Activated T-helper 1 cell treated with anti-CD3 and anti-CD28 coated beads, Interleukin-12 subunit alpha, Interleukin-12 subunit beta, Interleukin-2, Interleukin-4 antibody, amounts not matched to agents 30 ng/mL and 10 ng/mL and 1 ng/mL, durations not matched to agents 14 hours and 24 hours and 36 hours (primary cell): ENCODE measurements at places on chromosomes 7 and 10. TPM values are rescaled to one million over a fixed set of nuclear protein-coding genes. Genes with fewer than 3 reads are reported as not detected.

GRCh38 chr7:12067156-12067831 lies 143.8 kb upstream of the TMEM106B start:
- peak; percentile 20 for DNase-seq
- H3K4me1 ChIP-seq, result no peaks in the 10 kb centered on the region

- H3K36me3 ChIP-seq, result no peaks in the 10 kb centered on the region
- H3K4me3 ChIP-seq, result no peak overlapping the region
- H3K27ac ChIP-seq, result no peak overlapping the region
- H3K27me3 ChIP-seq, result peaks cover 13% of the 10 kb centered on the region
Observed at GRCh38 chr7:151925446-151926335, 30.6 kb upstream of the GALNTL5 start.

GRCh38 chr10:70942725-70943124 lies 54.4 kb upstream of the PCBD1 start:
- peaks cover 4% of the 10 kb centered on the region for H3K27me3 ChIP-seq
- no peak overlapping the region for H3K27ac ChIP-seq
- H3K36me3 ChIP-seq, result no peaks in the 10 kb centered on the region
- no peak for DNase-seq
- no peaks in the 10 kb centered on the region for H3K4me1 ChIP-seq

DNA sequence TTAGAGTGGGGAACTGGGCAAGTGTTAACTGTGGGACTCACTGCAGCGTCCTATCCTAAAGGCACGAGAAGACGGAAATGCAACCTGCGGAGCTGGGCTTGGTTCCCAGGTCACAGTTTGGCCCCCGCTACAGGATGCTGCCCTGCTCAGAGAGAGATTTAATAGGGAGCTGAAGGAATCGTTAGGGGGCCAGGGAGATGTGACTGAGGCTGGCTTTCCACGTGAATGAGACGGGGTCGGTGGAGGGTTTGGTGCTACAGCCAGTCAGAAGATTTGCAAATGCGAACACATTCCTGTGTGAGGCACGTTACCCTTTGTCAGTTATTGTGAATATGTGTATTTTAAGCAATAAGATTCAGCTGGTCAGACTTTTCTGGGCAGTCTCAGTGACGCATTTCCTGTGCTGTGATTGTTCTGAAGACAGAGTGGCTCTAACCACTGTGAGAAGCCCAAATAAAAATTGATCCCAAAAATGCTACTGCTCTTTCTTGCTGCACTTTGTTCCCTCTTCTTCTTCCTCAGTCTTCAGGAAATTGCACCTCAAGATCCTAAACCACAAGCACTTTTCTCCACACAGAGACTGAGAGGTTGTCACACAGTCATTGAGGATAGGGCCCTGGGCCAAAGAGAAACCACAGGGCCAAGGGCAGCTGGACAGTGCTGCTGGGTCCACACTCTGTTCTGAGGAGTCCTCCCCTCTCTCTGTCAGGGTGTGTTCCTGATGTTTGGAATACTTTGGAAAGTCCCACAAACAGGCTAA lies 21.2 kb downstream of the CYP17A1 start:
- peak overlapping the region; percentile 15 for H3K27ac ChIP-seq
- H3K27me3 ChIP-seq, result no peaks in the 10 kb centered on the region
- no peak overlapping the region for H3K4me3 ChIP-seq
- H3K36me3 ChIP-seq, result peaks cover 26% of the 10 kb centered on the region

- no peak for DNase-seq
- H3K36me3 ChIP-seq, result no peaks in the 10 kb centered on the region
- H3K27ac ChIP-seq, result no peak overlapping the region
- H3K4me3 ChIP-seq, result no peak overlapping the region
- no peaks in the 10 kb centered on the region for H3K4me1 ChIP-seq
Observed at GRCh38 chr7:142887282-142888015, 1.9 kb upstream of the TRPV6 start.

- peaks cover 13% of the 10 kb centered on the region for H3K4me1 ChIP-seq
- peaks cover 29% of the 10 kb centered on the region for H3K27me3 ChIP-seq
- DNase-seq, result no peak
- H3K4me3 ChIP-seq, result peak overlapping the region; percentile 38
Observed at GRCh38 chr10:8026349-8027259, 27.9 kb upstream of the GATA3 start.

- peaks cover 8% of the 10 kb centered on the region for H3K27me3 ChIP-seq
- no peaks in the 10 kb centered on the region for H3K4me1 ChIP-seq
- no peak for DNase-seq
- H3K27ac ChIP-seq, result no peak overlapping the region
- H3K36me3 ChIP-seq, result no peaks in the 10 kb centered on the region
- H3K4me3 ChIP-seq, result no peak overlapping the region
Observed at GRCh38 chr7:44375926-44376342, 50.5 kb upstream of the CAMK2B start.

DNA sequence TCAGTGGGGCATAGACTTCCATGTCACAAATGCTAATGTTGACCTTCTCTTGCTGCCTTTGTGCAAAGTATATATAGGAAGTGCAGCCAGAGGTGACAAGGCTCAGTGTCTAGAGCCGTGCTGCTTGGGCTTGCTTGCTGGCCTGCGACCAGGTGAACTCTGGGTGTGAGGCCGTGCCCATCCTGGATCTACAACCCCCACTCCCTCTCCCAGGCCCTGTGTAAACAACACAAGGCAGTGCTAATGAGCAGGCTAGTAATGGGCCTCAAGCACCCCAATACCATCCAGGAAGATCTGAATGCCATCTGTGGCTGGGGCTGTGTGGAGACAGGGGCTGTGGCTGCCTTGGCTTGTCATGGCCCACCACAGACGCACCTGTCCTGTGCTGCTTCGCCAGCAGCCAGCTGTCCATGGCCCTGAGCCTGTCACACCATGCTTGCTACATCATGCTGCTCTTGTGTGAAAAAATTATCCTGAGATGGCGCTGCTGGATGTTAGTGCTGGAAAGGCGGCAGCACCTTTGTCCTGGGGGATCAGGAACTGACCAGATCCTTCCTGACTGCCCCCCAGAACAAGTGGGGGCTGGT lies 107.6 kb upstream of the ZNF92 start:
- no peak overlapping the region for H3K4me3 ChIP-seq
- H3K4me1 ChIP-seq, result peaks cover 5% of the 10 kb centered on the region
- DNase-seq, result no peak
- no peaks in the 10 kb centered on the region for H3K36me3 ChIP-seq

DNA sequence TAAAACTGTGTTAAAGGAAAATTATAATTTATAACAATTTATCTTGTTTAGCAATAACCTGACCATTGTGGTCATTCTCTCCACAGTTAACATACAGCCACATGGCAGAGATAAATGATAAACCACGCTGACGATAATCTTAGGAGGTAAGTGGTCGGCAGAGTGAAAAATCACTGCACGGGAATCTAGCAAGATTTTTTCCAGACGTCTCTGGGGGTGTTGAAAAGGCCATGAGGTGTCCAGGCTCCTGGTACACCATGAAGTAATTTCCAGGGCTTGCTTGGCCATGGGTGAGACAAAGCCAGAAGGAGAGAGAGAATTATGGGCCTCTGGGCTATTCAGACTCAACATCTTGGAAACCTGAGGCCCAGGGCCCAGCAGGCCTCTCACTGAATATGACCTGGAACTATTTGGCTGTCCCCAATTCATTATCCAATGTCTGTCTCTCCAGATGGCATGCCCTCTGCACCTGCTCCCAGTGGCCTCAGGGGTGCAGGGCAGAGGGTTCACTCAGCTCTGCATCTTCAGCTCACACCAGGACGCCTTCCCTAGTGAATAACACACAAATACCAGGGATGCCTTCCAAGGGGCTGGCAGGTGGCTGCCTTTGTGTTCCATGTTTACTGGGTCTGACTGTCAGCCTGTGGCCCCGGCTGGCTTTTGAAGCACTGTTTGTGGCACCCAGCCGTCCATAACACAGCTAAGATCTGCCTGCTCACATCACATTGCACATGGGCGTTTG lies 590.4 kb upstream of the PFKP start:
- no peak for DNase-seq
- H3K4me3 ChIP-seq, result no peak overlapping the region
- no peaks in the 10 kb centered on the region for H3K4me1 ChIP-seq
- no peaks in the 10 kb centered on the region for H3K27me3 ChIP-seq
- H3K27ac ChIP-seq, result no peak overlapping the region

DNA sequence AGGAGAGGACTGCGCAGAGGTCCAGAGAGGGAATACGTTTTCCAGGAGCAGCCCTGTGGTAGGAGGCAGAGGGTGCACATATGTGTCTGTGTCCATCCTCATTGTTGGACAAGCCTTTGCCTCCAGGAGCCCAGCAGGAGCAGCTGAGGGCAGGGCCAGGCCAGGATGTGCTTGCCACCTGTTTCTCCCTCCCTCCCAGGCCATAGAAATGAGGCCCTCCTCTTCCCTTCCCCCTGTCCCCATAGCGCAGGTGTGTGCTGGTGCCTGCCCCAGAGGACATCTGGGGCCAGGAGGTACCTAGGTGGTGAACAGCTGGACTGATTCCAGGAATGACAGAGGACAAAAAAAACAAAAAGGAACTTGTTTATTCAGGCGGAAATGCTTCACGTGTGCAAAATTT lies 10.5 kb upstream of the CXCL12 start:
- DNase-seq, result no peak
- no peak overlapping the region for H3K4me3 ChIP-seq
- H3K27ac ChIP-seq, result no peak overlapping the region

DNA sequence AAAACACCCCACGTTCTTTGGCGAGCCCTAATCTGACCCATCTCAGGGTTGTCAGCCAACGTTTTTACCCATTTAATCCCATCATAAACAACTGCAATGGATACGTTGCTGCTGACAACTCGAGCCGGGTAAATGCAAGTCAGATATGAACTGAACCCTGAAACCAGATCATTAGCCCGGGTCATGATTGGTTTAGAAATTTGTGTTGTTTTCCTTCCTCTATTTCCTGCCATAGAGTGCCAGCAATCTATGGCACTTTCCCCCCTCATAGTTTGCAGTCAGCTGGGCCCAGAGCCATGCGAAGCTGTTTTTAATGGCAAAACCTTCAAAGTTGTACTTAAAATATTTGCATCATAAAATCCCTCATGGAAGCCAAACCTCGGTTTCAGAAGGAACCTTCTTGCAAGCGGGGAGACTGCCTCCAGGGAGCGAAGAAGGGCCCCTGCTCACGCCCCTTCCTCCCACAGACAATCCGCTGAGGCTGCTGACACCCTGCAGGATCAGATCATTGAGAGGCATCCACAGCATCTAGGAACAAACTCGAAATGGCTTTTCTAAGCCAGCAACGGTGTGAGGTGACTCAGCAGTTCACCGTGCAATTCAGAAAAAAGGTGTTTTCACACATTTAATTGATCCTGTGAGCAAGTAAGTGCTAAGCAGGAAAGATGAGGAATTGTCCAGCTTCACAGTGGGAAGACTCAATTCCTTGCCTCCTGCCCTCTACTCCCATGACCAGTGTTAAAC lies 710.1 kb downstream of the PARD3 start:
- no peak for DNase-seq
- H3K4me3 ChIP-seq, result no peak overlapping the region
- H3K36me3 ChIP-seq, result no peaks in the 10 kb centered on the region
- H3K27me3 ChIP-seq, result no peaks in the 10 kb centered on the region
- H3K4me1 ChIP-seq, result no peaks in the 10 kb centered on the region
- H3K27ac ChIP-seq, result no peak overlapping the region

DNA sequence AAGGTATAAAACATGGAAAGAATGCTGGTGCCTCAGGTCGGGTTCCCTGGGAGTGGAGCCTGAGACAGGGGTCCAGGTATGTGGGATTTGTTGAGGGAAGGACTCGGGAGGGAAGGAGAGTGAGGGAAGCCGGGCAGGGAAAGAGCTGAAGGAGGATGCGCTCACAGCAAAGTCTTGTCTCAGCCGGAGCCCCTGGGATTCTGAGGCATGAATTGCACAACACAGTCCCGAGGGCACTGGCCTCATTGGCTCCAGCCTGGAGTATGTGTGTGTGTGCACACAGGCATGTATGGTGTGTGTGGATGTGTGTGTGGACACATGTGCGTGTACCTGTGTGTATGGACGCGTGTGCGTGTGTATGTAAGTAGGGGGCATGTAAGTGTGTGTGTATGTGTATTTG lies 87.4 kb downstream of the WDFY4 start:
- H3K36me3 ChIP-seq, result no peaks in the 10 kb centered on the region
- peaks cover 1% of the 10 kb centered on the region for H3K27me3 ChIP-seq
- no peak for DNase-seq
- H3K4me3 ChIP-seq, result no peak overlapping the region

- H3K27ac ChIP-seq, result no peak overlapping the region
- H3K4me3 ChIP-seq, result no peak overlapping the region
- H3K4me1 ChIP-seq, result no peaks in the 10 kb centered on the region
Observed at GRCh38 chr7:111752022-111752582, 189.8 kb upstream of the IMMP2L start.

- peaks cover 24% of the 10 kb centered on the region for H3K4me1 ChIP-seq
- H3K4me3 ChIP-seq, result no peak overlapping the region
- H3K27ac ChIP-seq, result no peak overlapping the region
Observed at GRCh38 chr7:151491859-151492258, 27.8 kb downstream of the RHEB start.

- no peak overlapping the region for H3K27ac ChIP-seq
- H3K4me1 ChIP-seq, result peaks cover 7% of the 10 kb centered on the region
- peaks cover 20% of the 10 kb centered on the region for H3K36me3 ChIP-seq
- H3K27me3 ChIP-seq, result no peaks in the 10 kb centered on the region
Observed at GRCh38 chr10:99689461-99689860, 30.2 kb downstream of the ENTPD7 start.

GRCh38 chr10:70693619-70694335 lies 21.5 kb downstream of the ADAMTS14 start:
- H3K27ac ChIP-seq, result no peak overlapping the region
- no peak for DNase-seq
- no peaks in the 10 kb centered on the region for H3K4me1 ChIP-seq
- no peaks in the 10 kb centered on the region for H3K27me3 ChIP-seq

GRCh38 chr7:1893036-1893435 lies 223.0 kb downstream of the ELFN1 start:
- H3K4me3 ChIP-seq, result no peak overlapping the region
- peaks cover 15% of the 10 kb centered on the region for H3K36me3 ChIP-seq
- no peak overlapping the region for H3K27ac ChIP-seq
- no peaks in the 10 kb centered on the region for H3K27me3 ChIP-seq
- DNase-seq, result no peak

Gene GALNT11
- total RNA-seq, result 20.5 and 21.2 TPM in 2 replicates

Gene RASSF4
- 1.3 and 2.5 TPM in 2 replicates for total RNA-seq

Gene VSIR
- 114 and 115 TPM in 2 replicates for total RNA-seq

Gene AKR1D1
- total RNA-seq, result not detected in 2 replicates

Gene FBXO24
- total RNA-seq, result 0.27 and 0.41 TPM in 2 replicates

Gene OR2A5
- not detected in 2 replicates for total RNA-seq
